ENCODE measurements at places on chromosomes 6 and 20.

- no peak for DNase-seq
These were observed 51.0 kb upstream of the CD93 start for GRCh38 chr20:23136893-23137745.

- no peak for DNase-seq
These were observed 38.0 kb downstream of the SCP2D1 start for GRCh38 chr20:18851629-18852028.

DNA sequence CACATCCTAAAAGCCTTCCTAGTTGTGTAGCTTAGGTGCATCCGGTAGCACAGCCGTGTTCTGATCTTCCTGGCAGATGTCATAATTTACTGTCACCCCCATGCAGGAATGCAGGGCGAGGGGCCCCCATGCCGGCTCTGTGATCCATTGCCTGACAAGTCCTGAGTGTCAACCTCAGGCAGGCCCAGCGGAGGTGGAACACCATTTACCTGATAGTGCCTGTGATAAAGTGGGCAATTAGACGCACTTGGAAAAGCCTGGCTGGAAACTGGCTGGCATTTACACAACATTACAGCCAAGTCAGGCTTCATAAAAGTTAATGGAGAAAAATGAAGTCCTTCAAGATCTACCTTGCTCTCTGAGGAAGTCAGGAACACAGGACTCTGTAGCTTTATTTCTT is 521.4 kb upstream of the JAG1 start:
- DNase-seq, result no peak

- peak; percentile 6 for DNase-seq
These were observed 1.6 kb downstream of the TRIM27 start for GRCh38 chr6:28922004-28922820.

DNA sequence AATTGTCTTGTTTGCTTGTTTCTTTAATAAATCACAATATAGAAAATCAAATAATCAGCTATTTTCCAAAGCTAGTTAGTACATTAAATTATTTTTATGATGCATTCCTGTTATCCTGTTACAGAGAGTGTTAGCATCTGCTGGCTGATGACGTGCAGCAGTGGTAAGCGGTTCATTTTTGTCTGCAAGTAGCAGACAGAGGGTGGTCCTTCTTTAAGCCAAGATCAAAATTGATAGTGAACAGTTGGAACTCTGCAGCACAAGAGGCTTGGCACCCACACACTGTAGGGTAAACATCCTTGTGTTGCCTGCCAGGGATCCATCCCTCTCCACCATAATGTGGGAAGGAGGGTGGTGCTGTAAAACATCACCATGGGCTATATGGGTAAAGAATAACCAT is 158.3 kb downstream of the FRK start:
- DNase-seq, result no peak

GRCh38 chr20:1804554-1804956 is 90.7 kb upstream of the SIRPA start:
- no peak for DNase-seq

- DNase-seq, result no peak
These were observed 321.8 kb upstream of the HSF2 start for GRCh38 chr6:122077603-122078002.

DNA sequence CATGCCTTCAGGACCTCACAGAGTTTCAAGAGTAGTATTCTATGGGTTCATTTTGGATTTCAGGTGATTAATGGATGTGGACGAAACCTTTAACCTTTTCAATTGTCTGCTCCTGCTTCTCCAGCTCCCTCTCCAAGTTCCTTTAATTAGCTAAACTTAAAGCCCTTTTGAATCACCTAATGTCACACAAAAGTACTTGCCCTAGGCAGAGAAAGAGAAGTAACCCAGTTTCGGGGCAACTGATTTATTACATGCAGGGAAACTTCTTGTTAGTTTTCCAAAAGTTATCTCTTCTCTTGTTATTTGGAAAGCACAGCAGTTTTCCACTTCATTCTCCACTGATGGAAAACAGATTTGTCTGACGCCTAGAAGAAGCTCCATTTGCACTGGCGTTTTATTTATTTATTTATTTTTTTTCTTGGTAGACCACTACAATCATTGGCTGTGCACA is 407.7 kb upstream of the JARID2 start:
- no peak for DNase-seq

GRCh38 chr20:57545927-57546662 is 14.8 kb upstream of the PCK1 start:
- DNase-seq, result no peak

DNA sequence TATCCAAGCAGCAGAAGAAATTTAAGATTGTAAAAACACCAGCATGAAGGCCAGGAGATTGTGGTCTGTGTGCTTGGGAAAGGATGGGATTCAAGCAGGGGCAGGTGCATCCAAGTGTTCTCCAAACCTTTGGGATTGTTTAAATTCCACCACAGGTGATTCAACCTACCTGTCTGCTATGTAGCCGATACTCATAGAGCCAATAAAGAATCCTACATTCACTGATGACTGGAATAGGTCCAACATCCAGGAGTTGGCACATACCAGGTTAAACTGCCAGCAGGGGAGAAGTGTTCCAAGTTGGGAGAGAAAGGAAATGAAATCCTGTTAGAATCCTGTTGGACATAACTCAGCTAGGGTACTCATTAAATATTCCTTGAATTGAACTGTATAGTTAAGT is 2.2 kb downstream of the SLC22A2 start:
- no peak for DNase-seq

GRCh38 chr6:33082702-33083101 is 6.9 kb downstream of the HLA-DPB1 start:
- DNase-seq, result no peak

DNA sequence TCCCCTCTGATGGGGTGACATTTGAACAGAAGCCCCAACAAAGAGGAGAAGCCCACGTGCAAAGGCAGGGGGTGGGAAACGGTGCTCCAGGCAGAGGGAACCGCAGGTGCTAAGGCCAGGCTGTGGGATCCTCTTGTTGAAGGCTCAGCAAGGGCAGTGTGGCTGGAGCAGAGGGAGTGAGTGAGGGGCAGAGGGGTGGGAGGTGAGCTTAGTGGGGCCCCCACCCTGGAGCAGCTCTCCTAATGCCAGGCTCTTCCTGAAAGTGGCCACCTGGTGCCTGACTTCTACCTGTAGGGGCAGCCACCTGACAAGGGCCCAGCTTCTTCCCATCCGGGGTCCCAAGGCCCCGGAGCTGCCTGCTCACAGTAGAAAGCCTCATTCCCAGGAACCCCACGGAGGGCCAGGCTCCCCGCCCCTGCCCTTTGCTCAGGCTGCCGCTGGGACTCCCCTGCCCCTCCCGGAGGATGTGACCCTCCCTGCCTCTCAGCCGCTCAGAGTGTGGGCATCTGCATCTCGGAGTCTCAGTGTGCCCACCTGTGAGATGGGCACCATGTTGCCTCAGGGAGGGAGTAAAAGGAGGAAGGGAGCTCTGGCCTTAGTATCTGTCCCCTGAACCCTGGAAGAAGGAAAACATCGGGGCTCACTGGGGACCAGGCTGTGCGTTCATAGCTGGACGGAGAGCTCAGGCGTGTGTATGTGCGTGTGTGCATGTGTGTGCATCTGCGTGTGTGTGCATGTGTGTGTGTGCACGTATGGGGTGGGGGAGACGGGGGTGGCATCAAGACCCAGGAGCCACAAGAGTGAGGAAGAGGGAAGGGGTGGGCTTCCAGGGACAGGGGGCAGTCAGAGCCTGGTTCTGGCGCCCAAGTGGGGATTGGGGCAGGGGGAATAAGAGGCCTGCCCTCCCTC is 119.4 kb downstream of the CEBPB start:
- no peak for DNase-seq

DNA sequence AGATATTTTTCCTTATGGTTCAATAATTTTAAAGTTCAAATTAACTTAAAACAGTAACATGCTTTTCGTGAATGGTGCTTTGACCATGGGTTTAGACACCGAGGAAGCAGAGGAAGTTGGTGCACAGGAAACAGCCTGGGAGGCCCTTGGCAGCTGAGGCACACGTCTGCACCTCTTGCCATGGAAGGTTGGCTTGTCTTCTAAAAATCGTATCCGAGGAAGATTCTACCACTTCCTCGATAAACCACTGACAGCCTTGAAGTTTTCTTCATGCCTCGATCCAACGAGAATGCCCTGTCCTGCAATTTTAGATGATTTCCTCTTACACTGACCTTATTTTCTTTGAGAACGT is 12.2 kb downstream of the DLL1 start:
- no peak for DNase-seq

DNA sequence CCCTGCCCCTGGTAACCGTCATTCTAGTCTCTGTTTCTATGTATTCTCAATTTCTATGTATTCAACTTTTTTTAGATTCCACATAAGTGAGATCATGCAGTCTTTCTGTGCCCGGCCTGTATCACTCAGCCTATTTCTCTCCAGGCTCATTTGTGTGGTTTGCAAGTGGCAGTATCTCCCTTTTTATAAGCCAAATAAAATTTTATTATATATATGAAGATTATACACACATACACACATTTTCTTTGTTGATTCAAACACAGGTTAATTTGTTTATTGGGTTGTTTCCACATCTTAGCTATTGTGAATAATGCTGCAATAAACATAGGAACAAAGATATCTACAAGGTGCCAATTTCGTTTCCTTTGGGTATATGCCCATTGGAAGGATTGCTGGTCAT is 571.7 kb downstream of the DHX35 start:
- no peak for DNase-seq

DNA sequence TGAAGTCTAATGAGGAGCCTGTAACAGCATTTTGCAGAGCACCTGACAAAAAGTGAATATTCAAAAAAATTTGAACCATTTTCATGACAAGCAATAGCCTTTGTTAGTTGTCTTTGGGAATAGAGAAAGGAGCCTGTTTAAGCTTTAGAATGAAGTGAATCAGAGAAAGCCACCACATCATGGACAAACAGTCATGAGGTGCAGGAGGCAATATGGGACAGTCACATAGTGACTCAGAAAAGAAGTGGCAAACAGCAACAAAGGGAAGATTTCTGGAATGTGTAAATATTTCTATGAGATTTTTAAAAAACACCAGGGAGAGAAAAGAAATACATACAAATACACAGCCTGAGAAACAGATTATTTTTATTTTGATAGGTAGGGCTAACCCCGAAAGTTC is 6.6 kb downstream of the KLHL31 start:
- DNase-seq, result no peak

GRCh38 chr6:151413372-151414145 is 22.2 kb upstream of the ZBTB2 start:
- DNase-seq, result peak; percentile 36

DNA sequence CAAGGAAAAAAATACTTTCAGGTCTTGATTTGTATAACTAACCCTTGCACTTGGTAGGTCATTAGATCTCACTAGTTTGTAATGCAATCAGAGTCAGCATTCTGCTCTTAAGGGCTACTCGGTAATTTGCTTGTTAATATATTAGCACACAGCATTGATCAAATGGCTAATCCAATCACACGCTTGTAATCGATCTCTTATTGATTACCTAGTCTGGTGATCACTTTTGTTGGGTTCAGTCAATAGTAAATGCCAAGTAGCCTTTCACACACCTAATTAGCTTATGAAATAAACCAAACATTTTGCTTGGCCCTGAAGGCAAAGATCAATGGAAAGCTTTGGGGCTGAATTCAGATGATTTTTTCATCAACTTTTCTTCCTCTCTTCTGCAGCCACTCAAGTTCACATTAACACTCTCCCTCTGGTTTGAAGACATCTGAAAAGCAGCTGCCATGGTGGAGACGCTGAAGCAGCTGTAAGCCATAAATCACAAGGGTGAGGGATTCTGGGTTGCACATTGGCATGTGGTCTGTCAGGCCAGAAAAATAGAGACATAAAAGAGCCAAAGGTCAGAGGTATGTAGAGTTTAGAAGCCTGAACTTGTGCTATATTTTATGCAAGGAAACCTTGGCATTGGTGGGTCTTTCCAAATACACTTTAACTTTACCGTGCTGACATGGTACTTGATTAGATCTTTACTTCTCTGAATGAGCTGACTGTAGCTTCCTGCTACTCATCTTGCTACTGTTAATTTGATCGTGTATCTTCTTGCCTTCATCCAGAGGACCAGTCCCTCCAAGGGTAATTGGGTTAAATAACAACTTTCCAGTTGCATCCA is 234.4 kb downstream of the SIM1 start:
- no peak for DNase-seq

DNA sequence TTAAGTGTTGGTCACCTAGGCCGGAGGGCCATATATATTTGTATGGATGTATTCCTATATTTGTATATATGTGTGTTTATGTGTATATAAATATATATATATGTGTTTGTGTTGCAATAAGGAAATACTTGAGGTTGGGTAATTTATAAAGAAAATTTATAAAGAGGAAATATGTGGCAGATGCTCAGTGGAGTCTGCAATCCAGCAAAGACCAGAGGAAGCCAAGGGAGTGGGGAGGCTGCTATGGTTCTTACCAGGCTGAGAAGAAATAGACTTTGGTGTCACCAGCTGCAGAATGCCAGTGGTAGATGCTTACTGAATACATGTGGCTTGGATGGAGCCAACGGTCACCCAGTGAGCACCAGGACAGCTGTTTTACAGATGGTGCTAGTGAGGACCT is 97.4 kb upstream of the ELOVL5 start:
- no peak for DNase-seq

- DNase-seq, result no peak
These were observed 35.2 kb upstream of the IYD start for GRCh38 chr6:150333585-150333941.

Data from stimulated activated naive CD4-positive, alpha-beta T cell treated with Interleukin-2 at 50 U/mL for 16 hours (primary cell).